Stimulated activated CD4-positive, alpha-beta T cell treated with anti-CD3 and anti-CD28 coated beads, TNF-alpha, amount 100 ng/mL, for 24 hours (primary cell): ENCODE measurements at places on chromosomes 3 and 15.

DNA sequence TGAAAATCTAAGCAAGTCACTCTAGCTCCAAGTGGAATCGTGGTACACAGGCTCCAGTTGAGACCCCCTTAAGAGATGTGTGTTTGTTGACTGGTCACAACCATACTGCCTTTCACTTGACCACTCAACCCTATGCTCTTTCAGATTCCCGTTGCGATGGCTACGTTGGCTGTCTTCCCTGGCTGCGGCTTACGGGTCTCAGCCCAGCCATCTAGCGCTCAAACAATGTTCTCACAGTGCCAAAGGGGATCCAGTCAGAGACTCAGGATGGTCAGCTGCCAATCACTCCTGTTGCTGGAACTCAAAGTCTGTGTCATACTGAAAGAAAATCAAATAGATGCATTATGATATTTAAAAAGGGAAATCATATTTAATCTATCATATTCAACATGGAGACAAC lies 237.6 kb downstream of the ITPR1 start:
- no peak for DNase-seq

DNA sequence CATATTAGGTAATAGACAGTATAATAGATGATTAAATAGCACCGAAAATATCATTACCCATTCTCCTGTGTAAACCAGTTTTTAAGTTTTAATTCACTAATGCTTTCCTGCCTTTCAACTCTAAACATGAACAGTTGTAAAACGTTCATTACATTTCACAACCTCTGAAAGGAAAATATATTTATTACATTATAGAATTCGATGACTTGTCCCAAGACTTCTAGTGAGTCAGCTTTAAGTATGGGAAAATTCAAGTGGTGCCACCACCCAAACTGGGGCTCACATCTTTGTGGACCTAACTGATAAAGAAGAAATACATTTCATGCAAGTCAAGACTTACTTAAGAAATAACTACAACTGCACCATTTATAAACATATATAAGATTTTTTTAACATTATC lies 2.0 kb downstream of the TRIM59 start:
- no peak for DNase-seq

DNA sequence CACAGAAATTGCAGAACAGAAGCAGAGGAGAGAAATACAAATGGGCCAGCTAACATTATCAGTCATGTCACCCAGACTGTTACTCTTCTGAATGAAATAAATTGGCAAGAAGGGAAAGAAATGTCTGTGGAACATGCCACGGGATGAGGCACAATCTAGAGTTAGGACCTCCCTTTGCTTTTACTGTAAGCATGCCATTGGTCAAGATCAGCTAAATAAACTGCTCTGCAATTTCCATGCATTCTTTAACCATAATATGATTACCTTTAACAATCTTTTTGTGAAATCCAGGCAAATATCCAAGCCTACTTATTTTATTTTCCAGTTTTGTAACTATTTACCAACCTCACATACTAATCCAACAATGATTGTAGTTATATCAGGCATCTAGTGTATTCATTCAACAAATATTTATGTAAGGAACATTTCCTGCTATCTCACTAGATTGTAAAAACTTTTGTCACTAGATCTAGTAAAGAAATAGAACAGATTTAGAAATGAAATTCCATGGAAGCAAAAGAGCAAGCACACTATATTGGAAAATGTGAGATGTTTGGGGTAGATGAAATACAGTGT lies 383.4 kb downstream of the MECOM start:
- DNase-seq = no peak

- no peak for DNase-seq
Measured at GRCh38 chr3:160618878-160619277, 53.5 kb upstream of the KPNA4 start.

DNA sequence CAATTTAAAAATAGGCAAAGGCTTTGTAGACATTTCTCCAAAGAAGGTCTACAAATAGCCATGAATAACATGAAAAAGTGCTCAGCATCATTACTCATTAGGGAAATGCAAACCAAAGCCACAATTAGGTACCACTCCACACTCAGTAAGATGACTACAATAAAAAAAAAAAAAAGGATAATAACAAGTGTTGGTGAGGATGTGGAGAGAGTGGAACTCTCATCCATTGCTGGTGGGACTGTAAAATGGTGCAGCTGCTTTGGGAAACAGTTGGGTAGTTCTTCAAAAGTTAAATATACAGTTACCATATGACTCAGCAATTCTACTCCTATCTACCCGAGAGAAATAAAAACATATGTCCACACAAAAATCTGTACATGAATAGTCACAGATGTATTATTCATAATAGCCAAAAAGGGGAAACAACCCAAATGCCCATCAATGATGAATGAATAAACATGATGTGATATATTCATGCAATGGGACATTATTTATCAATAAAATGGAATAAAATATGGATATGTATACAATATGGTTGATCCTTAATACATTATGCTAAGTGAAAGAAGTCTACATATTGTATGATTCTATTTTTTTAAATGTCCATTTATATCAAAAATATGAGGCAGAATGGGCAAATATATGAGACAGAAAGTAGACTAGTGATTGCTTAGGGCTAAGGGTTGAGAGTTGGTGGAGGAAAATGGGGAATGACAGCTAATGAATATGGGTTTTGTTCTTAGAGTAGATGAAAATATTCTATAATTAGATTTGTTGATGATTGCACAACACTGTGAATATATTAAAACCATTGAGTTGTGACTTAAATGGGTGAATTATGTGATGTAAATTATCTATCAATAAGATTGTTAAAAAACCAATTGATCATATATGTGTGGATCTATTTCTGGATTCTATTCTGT lies 66.1 kb upstream of the SMAD3 start:
- no peak for DNase-seq

GRCh38 chr3:11641683-11642430 lies 1.9 kb downstream of the VGLL4 start:
- no peak for DNase-seq
